ENCODE measurements at places on chromosomes 12 and 14. TPM values are rescaled to one million over a fixed set of nuclear protein-coding genes. Genes with fewer than 3 reads are reported as not detected.

DNA sequence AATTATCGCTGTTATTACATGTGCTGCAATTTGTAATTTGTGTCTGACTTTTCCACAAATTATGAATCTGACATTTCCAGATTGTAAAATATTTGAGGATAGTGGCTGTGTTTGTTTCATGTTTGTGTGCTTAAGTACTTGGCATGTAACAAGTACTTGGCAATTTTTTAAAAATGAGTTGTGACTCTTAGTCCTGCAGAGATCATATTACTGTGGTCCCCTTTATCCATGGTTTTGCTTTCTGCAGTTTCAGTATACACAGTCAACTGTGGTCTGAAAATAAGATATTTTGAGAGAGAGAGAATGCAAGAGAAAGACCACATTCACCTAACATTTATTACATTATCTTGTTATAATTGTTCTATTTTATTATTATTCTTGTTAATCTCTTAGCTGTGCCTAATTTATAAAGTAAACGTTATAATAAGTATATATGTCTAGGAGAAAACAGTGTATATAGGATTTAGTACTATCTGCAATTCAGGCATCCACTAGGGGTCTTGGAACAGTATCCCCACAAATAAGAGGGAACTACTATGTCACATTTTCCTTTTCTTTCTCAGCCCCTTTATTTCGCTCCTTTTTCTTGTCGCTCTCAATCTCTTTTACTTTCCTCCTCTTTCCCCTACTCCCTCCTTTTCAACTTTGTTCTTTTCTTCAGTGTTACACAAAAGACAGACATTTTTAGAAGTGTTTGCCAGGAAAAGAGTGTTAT lies 176.1 kb downstream of the FUT8 start:
- H3K27ac ChIP-seq = no peak overlapping the region
- no peaks in the 10 kb centered on the region for H3K36me3 ChIP-seq
- H3K4me3 ChIP-seq = no peak overlapping the region
- H3K27me3 ChIP-seq = no peaks in the 10 kb centered on the region
- DNase-seq = no peak

GRCh38 chr12:40499856-40500255 lies 192.4 kb upstream of the CNTN1 start:
- no peak overlapping the region for H3K4me3 ChIP-seq
- no peaks in the 10 kb centered on the region for H3K4me1 ChIP-seq
- no peak for DNase-seq
- no peaks in the 10 kb centered on the region for H3K27me3 ChIP-seq
- H3K36me3 ChIP-seq = no peaks in the 10 kb centered on the region
- no peak overlapping the region for H3K27ac ChIP-seq

GRCh38 chr12:6632026-6632983 lies 3.5 kb downstream of the LPAR5 start:
- no peak for DNase-seq
- H3K36me3 ChIP-seq = no peaks in the 10 kb centered on the region
- H3K27me3 ChIP-seq = no peaks in the 10 kb centered on the region
- H3K4me3 ChIP-seq = no peak overlapping the region

- DNase-seq = no peak
- H3K27me3 ChIP-seq = no peaks in the 10 kb centered on the region
- H3K36me3 ChIP-seq = no peaks in the 10 kb centered on the region
- H3K4me3 ChIP-seq = no peak overlapping the region
- no peaks in the 10 kb centered on the region for H3K4me1 ChIP-seq
- no peak overlapping the region for H3K27ac ChIP-seq
Measured at GRCh38 chr14:89635615-89636014, 218.6 kb upstream of the FOXN3 start.

GRCh38 chr12:119369907-119370546 lies 35.5 kb downstream of the CCDC60 start:
- DNase-seq = no peak
- no peaks in the 10 kb centered on the region for H3K4me1 ChIP-seq
- H3K36me3 ChIP-seq = no peaks in the 10 kb centered on the region
- H3K27ac ChIP-seq = no peak overlapping the region

DNA sequence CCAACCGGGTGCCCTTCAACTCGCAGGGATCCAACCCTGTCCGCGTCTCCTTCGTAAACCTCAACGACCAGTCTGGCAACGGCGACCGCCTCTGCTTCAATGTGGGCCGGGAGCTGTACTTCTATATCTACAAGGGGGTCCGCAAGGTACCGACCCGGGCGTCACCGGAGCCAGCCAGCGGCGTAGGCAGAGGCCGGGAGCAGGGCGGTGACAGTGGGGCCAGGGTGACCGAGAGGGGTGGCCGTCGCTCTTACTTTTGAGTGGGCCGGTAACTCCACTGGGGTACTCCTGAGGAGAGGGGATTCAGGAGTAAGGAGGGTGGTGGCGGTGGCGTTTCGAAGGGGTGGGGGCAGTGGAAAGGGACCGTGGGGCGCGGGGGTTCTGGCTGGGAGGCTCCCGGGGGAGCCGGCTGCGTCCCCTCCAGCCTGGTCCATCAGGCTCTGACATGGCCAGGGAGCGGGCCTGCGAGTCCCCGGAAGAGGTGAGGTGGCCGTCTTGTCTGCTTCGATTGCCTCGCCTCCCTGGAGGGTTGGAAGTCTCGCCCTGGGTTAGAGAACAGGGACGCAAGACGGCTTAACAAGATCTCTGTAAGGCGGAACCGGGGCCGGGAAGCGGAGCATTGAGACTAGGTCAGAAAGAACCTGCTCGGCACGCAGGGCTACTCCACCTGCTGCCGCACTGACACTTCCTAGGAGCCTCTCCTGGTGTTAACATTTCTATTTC lies 491 bp downstream of the WDR20 start:
- no peaks in the 10 kb centered on the region for H3K36me3 ChIP-seq

- DNase-seq = peak; percentile 53
- H3K36me3 ChIP-seq = no peaks in the 10 kb centered on the region
- no peak overlapping the region for H3K27ac ChIP-seq
- peak overlapping the region; percentile 25 for H3K4me3 ChIP-seq
- H3K4me1 ChIP-seq = peaks cover 3% of the 10 kb centered on the region
Measured at GRCh38 chr12:51341251-51342007, 5.0 kb downstream of the CELA1 start.

DNA sequence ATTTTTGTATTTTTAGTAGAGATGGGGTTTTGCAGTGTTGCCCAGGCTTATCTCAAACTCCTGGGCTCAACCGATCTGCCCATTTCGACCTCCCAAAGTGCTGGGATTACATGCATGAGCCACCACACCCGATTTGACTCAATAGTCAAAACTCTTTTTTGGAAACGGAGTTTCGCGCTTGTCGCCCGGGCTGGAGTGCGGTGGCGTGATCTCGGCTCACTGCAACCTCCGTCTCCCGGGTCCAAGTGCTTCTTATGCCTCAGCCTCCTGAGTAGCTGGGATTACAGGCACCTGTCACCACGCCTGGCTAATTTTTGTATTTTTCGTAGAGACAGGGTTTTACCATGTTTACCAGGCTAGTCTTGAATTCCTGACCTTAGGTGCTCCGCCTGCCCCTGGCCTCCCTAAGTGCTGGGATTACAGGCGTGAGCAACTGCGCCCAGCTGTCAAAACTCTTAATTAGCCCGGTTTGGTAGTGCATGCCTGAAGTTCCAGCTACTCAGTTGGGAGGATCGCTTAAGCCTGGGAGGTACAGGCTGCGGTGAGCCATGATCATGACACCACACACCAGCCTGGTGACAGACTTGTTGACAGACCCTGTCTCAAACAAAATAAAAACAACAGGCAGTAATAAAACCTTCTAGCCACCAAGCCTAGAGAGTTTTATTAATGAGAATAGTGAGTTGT lies 12.4 kb downstream of the MED21 start:
- no peaks in the 10 kb centered on the region for H3K36me3 ChIP-seq
- H3K27ac ChIP-seq = no peak overlapping the region
- H3K4me3 ChIP-seq = no peak overlapping the region
- no peak for DNase-seq
- H3K4me1 ChIP-seq = no peaks in the 10 kb centered on the region
- no peaks in the 10 kb centered on the region for H3K27me3 ChIP-seq

GRCh38 chr12:108117163-108117849 lies 11.8 kb upstream of the WSCD2 start:
- no peak overlapping the region for H3K4me3 ChIP-seq
- no peaks in the 10 kb centered on the region for H3K4me1 ChIP-seq
- H3K27me3 ChIP-seq = no peaks in the 10 kb centered on the region
- H3K27ac ChIP-seq = no peak overlapping the region
- DNase-seq = no peak
- H3K36me3 ChIP-seq = no peaks in the 10 kb centered on the region

GRCh38 chr14:47269756-47270492 lies 405.5 kb downstream of the MDGA2 start:
- DNase-seq = no peak
- no peaks in the 10 kb centered on the region for H3K27me3 ChIP-seq
- no peak overlapping the region for H3K27ac ChIP-seq
- no peak overlapping the region for H3K4me3 ChIP-seq

- peaks cover 7% of the 10 kb centered on the region for H3K4me1 ChIP-seq
- no peaks in the 10 kb centered on the region for H3K36me3 ChIP-seq
- no peak overlapping the region for H3K4me3 ChIP-seq
- no peak for DNase-seq
- H3K27me3 ChIP-seq = no peaks in the 10 kb centered on the region
Measured at GRCh38 chr14:49945448-49946319, 52.8 kb downstream of the ARF6 start.

- DNase-seq = no peak
- no peaks in the 10 kb centered on the region for H3K36me3 ChIP-seq
- H3K27ac ChIP-seq = no peak overlapping the region
- H3K4me1 ChIP-seq = no peaks in the 10 kb centered on the region
Measured at GRCh38 chr14:37721976-37722659, 126.7 kb downstream of the TTC6 start.

GRCh38 chr12:24977060-24977459 lies 28.2 kb upstream of the BCAT1 start:
- H3K4me3 ChIP-seq = no peak overlapping the region
- H3K4me1 ChIP-seq = no peaks in the 10 kb centered on the region
- H3K27me3 ChIP-seq = no peaks in the 10 kb centered on the region

- no peaks in the 10 kb centered on the region for H3K4me1 ChIP-seq
- H3K27ac ChIP-seq = no peak overlapping the region
- DNase-seq = no peak
- no peaks in the 10 kb centered on the region for H3K36me3 ChIP-seq
Measured at GRCh38 chr14:23055147-23055550, 2.2 kb downstream of the CDH24 start.

DNA sequence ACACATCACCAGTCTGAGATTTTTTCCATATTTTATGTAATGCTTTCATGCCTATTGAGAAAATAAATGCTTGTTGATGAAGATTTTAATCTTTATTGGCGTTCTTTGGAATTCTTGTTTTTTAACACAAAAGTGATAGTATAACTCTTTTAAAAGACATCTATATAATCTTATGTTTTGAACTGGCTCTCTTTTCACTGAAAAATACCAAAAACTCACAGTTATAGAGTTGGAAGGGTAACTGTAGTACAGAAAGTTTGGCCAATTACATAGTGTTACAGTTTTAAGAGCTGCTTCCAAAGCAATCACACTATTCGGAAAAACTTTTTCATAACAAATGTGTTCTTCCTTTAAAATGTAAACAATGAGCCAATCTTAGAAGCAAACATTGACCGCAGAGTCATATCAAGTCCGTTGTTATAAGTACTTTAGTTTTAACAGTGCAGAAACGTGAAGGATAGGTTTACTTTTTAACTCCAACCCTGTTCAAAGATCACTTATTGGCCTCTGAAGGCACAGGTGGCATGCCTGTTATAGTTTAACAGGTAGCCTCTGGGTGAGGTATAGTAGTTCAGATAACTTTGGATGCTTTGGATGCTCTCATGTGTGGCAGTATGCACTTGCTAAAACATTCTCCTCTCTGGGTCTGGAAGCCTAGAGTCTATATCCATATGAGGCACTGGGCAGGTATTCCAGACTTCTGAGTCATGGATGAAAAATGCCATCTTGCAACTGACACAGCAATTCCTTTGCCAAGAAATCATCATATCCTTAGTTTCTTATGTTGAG lies 12.1 kb upstream of the NTN4 start:
- no peak overlapping the region for H3K4me3 ChIP-seq
- H3K27ac ChIP-seq = peak overlapping the region; percentile 62
- H3K27me3 ChIP-seq = no peaks in the 10 kb centered on the region
- peak; percentile 20 for DNase-seq
- no peaks in the 10 kb centered on the region for H3K36me3 ChIP-seq

GRCh38 chr12:17829813-17830212 lies 260.2 kb downstream of the RERGL start:
- no peak overlapping the region for H3K4me3 ChIP-seq
- no peak for DNase-seq
- no peak overlapping the region for H3K27ac ChIP-seq
- H3K27me3 ChIP-seq = no peaks in the 10 kb centered on the region
- no peaks in the 10 kb centered on the region for H3K4me1 ChIP-seq

DNA sequence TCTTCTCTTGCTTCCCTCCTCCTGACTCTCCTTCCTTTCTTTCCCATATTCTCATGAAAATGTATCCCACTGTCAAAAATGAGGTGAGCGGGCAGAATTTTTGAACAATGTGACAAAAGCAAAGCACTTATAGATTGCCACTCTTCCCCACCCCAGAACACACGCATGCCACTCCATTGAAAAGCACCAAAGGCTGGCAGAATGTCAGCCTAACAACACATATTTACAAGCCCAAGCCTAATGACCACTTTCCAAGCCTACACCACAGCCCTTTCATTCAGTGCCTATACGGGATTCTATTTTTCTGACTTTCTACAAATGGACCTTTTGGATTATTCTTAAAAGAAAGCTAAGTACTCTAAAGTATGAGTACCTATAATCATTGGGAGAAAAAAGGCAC lies 62.9 kb upstream of the METAP2 start:
- H3K27me3 ChIP-seq = no peaks in the 10 kb centered on the region
- peak overlapping the region; percentile 55 for H3K27ac ChIP-seq
- H3K4me1 ChIP-seq = no peaks in the 10 kb centered on the region
- no peak overlapping the region for H3K4me3 ChIP-seq
- H3K36me3 ChIP-seq = no peaks in the 10 kb centered on the region

DNA sequence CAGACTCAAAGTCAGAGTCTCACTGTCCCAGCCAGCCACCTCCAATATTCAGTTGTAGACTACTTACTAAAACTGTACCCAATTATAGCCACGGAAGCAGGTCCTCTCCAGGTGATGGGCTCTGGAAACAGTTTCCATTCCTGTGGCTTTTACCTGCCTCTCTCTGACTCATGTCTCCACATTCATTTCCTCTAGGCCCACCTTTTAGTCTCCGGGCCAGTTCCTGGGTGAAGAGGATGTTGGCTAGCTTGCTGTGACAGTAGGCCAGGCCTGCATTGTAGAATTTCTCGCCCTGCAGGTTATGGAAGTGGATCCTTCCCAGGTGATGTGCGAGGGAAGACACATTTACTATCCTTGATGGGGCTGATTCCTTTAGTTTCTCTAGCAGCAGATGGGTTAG lies 5.6 kb downstream of the RDH11 start:
- peaks cover 6% of the 10 kb centered on the region for H3K4me1 ChIP-seq
- no peak overlapping the region for H3K27ac ChIP-seq
- no peaks in the 10 kb centered on the region for H3K27me3 ChIP-seq
- DNase-seq = no peak
- no peaks in the 10 kb centered on the region for H3K36me3 ChIP-seq

GRCh38 chr12:112130441-112130998 lies 5.2 kb downstream of the TRAFD1 start:
- no peak for DNase-seq
- H3K36me3 ChIP-seq = peaks cover 3% of the 10 kb centered on the region
- H3K4me3 ChIP-seq = no peak overlapping the region
- no peaks in the 10 kb centered on the region for H3K27me3 ChIP-seq
- peaks cover 12% of the 10 kb centered on the region for H3K4me1 ChIP-seq
- H3K27ac ChIP-seq = peak overlapping the region; percentile 75

The SMARCD1 gene
- 12.5 TPM for polyA plus RNA-seq

The PTPN21 gene
- polyA plus RNA-seq = 7.2 TPM

The GPR84 gene
- polyA plus RNA-seq = 0.09 TPM

The RHOJ gene
- 6.7 TPM for polyA plus RNA-seq

The CLEC9A gene
- not detected for polyA plus RNA-seq

The RBP5 gene
- polyA plus RNA-seq = 7.8 TPM

The ARHGEF25 gene
- polyA plus RNA-seq = 22.1 TPM
